SW480 (cell line): ENCODE measurements at places on chromosomes 11 and 22.

- DNase-seq: no peak
Observed at GRCh38 chr11:133559382-133559781, 27.1 kb upstream of the OPCML start.

GRCh38 chr11:63937713-63938478 lies 906 bp upstream of the NAA40 start:
- no peak for DNase-seq

DNA sequence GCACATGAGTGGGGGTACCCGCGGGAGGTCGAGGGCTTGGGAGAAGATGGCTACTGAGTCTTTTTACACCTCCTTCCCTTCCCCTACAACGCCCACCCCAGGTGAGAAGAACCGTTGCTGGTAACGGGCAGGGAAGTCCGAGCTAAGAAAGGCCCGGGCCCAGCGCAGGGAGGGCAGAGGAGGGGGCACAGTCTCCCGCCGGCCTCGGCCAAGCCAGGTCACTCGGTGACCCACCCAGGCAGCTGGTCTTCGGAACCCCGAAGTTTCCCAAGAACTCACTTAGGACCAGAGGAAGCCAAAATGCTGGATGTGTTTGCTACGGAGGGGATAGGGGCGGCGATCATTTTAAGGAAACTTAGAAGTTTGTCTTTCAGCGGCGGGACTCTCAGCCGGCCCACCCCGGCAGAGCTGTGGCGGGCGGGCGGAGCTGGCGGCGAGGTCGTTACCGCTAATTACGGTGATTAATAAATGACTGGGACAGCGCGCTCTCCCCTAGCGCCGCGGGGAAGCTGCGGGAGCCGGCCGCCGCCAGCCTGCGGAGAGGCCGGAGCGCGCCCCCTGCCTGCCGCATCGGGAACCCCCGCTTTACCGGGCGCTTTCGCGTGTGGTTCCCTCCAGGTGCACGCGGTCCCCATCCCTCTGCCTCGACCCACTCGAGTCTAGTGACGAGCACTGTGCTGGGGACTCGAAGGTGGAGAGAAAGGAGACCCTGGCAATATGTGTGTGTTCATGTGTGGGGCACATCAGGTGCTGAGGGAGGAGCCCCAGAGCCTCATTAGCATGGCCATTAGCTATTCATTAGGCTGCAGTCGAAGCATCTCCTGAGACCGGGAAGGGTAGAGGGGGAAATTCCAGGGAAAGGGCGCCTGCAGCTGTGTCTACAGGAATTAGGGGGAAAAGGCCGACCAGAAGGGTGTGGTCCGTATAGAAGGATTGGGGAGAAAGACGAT lies 945 bp downstream of the ROBO3 start:
- DNase-seq: no peak

DNA sequence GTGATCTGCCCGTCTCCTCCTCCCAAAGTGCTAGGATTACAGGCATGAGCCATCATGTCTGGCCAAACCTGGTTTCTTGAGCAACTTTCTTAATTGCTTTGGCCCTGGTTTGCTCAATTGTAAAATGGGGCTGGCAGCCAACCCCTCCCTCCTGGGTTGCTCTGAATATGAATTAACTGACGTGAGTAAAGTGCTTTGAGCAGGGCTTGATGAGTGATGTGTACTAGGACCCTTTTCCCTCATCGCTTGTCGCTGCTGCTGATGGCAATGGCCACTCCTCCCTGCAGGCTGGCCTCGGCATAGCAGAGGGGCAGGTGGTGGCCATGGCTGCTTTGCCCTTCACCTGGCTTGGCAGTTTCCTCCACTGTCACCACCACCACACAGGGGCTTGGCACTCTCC lies 41.5 kb downstream of the RNF141 start:
- no peak for DNase-seq

DNA sequence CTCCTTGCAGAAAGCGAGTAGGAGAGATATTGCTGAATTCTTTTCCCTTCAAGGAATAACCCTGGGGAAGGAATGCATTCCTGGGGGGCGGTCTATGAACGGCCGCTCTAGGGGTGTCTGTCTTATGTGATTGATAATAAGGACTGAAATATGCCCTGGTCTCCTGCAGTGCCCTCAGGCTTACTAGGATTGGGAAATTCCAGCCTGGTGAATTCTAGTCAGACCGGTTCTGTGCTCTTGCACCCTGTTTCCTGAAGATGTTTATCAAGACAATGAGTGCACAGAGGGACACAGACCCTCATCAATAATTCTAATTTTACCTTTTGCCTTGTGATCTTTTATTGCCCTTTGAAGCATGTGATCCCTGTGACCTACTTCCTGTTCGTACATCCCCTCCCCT lies 140.7 kb downstream of the LUZP2 start:
- DNase-seq: no peak

DNA sequence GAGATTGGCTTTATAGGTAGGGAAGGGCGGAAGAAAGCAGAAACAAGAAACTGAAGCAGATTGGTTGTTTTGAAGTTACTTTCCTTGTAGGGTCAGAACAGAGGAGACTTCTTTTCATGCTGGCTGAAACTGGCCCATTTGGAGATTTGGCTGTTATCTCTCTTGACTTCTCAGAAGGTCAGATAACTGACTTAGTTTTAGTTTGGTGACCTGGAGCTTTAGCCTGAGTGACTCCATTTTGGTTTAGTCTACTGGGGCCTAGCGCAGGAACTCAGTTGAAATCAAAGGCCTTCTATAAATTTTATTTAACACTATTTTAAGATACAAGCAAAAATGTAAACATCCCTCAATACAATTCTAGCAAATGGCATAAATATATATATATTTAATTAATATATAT lies 31.4 kb downstream of the CSTPP1 start:
- no peak for DNase-seq

DNA sequence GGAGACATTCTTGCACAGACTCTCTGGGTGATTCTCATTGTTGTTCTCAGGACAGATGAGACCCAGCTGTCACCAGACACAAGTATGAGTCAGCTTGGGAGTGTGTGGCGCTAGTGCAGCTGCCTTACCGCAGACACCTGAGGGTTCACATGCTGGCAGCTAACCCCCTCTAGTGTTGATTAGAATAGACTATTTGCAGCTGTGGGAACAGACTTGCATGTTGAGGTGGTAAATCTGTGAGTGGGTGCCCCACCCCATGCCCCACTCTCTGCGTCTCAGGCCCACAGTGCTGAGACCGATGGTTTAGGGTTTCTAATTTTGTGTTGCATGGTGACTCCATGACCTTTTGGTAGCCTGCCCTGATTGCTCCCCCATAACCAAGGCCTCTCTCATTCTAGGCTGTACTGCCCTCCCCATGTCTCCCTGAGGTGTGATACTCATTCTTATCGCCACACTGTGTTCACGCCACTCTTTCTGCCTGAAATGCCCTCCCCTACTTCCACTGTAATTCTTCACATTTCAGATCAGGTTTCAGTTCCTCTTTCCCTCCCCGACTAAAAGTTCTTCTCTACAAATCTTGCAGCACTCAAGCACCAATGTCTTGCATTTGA lies 73.7 kb upstream of the KIRREL3 start:
- DNase-seq: peak; percentile 86

- DNase-seq: peak; percentile 20
Observed at GRCh38 chr22:47452184-47452583, 689.7 kb downstream of the TBC1D22A start.

- DNase-seq: peak; percentile 75
Observed at GRCh38 chr11:70142221-70142875, 60.7 kb upstream of the FADD start.

DNA sequence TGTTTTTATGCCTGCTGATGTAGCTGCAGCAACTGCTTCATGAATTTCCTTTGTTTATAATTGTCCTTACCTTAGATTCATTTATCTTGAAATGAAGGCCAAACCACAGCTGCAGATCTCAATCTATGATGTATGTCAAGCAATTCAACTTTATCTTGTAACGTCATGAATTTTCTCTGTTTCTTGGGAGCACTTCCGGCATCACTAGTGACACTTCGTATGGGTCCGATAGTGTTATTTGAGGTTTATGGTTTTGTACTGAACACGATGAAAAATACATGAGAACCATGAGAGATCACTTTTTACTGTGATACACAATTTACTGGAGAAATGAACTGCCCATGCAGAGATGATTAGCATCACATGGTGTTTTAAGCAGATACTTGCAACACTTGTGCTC lies 98.5 kb downstream of the CSTPP1 start:
- DNase-seq: no peak

- no peak for DNase-seq
Observed at GRCh38 chr11:45984192-45984591, 61.7 kb downstream of the LARGE2 start.

- no peak for DNase-seq
Observed at GRCh38 chr11:33475993-33476392, 218.8 kb downstream of the HIPK3 start.

DNA sequence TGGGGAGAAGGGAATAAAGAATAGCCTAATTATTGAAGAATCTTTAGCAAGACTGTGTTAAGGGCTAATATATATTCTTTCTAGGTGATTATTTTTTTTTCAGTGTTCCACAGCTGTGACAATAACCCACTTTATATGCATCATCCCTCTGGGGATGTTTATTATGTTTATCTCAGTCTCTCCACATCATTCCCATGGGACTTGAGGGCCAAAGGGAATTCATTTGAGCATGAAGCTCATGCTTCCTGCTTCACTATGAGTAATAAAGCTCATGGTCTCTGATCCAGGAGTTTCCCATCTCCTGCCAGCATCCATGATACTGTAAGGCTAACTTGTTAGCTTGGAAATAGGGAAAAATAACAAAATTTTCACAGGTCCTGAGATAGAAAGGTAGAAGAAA lies 1888.4 kb downstream of the LRRC4C start:
- no peak for DNase-seq

DNA sequence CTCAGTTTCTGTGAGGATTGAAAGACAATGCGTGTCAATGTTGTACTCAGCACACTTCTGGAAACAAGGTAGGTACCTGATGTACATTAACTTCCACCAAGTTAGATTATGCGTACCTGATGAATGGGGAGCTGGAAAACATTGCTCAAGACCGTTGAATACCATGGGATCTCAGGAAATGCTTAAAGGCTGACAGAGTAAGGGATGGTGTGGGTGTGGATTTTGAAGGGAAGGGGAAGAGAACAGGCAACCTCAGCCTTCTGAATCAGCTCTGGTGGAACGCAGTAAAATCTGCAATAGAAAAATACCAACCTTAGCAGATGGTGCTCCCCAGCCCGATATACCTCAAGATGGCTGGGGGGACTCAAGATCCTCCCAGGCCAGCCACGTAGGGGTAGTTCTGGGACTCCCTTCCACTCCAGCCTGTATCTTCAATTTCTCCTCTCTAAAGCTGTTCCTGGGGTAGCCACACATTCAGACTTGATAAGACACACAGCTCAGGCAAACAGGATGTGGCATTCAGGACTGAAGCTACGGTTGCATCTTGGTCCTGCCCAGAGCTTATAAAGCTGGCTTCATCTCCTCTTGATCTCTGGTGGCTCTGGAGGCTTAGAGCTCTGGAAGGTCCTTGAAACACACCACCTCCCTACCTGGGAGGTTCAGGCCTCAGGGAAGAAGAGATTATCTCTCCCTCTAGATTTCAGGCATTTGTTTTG lies 111.8 kb downstream of the CTNND1 start:
- DNase-seq: no peak

- no peak for DNase-seq
Observed at GRCh38 chr11:116602637-116602942, 170.2 kb downstream of the BUD13 start.

GRCh38 chr11:6057452-6057851 lies 26.9 kb upstream of the OR56A1 start:
- DNase-seq: no peak

DNA sequence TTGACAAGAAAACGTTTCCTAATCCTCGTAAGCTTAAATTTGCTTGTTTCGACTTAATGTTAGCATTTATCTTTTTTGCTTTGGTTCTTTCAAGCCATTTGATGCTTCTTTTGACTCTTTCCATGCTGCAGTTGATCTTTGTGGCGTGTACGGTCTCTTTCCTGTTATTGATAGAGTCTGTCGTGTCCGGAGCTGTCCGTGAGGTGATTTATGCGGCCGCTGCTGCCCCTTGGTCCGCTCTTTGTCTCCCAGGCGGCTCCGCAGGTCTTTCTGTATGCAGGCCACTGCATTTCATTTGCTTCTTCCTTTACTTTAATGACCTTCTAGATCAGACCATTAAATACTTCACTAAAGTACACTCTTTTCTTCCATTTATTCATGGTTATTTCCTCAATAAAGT lies 50.3 kb downstream of the TBC1D22A start:
- DNase-seq: no peak
